Glomerular endothelial cell (primary cell): ENCODE measurements at places on chromosomes 5 and 9.

DNA sequence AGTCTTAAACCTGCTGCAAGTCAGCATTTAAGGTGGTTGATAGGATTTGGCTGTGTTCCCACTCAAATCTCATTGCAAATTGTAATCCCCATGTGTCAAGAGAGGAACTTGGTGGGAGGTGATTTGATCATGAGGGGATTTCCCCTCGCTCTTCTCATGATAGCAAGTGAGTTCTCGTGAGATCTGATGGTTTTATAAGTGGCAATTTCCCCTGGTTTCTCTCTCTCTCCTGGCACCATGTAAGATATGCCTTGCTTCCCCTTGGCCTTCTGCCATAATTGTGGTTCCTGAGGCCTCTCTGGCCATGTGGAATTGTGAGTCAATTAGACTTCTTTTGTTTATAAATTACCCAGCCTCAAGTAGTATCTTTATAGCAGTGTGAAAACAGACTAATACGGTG is 84.3 kb upstream of the SMC2 start:
- DNase-seq: no peak

- DNase-seq: no peak
These were observed 9.2 kb upstream of the SARDH start for GRCh38 chr9:133747309-133747708.

DNA sequence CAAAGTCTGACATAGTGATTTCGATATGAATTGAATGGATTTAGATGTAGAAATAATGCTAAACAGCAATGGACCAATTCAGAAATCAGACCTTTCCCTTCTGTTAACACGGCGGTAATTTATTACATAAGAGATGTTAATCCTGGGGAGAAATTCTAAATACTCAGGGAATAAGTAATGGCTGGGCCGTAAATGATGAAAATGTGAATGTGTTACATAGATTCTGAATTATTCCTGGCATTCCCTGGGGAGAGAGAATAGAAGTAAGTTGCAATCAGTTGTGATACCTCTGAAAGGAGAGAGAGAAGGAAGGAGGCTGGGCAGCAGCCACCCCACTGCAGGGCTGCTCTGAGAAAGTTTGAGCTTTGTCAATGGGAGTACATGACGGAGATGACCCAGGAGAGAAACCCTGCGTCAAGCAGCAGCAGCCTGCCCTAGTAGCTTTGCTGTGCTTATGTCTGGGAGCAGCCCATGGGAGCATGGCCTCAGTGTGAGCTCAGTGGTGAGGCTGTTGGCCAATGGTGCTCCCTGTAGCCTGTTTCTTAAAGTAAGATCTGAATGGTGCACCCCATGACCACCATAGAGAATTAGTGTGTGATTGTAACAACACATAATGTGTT is 420.1 kb downstream of the MTRR start:
- DNase-seq: no peak

GRCh38 chr5:97135868-97136267 is 6.5 kb downstream of the LIX1 start:
- DNase-seq: no peak

DNA sequence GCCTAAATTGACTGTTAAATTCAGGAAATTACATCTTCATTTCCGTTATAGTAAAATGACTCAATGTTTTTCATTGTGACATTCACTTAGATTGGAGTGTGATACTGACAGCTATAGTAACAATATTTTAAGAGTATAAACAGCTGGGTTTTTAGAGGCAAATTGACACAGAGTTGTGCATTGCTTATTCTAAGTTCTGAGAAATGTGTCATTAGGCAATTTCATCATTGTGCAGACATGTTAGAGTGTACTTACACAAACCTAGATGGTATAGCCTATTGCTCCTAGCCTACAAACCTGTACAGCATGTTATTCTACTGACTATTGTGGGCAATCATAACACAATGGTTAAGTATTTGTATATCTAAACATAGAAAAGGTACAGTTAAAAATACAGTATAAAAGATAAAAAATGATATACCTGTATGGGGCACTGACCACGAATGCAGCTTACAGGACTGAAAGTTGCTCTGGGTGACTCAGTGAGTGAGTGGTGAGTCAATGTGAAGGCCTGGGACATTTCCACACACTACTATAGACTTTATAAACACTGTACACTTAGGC is 132.7 kb downstream of the PDE4D start:
- no peak for DNase-seq

GRCh38 chr5:177542816-177543465 is 11.4 kb downstream of the FAM193B start:
- DNase-seq: no peak

DNA sequence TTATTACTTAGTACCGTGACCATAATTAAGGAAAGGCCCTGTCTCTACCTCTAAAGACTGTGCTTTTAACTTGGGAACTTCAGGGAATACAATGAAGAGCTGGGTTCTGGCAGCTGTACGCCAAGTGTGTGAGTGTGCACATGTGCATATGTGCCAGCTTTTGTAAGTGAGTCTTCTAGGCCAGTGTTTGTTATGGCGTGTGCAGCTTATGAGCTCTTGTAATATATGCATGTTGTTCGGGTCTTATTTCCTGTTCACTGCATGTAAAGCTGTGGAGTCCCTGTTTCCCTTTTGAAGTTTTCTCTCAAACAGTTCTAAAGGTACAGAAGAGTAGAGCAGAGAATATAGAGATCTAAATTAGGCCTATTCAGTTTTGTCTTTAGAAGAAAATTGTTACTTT is 30.5 kb downstream of the TGFBR1 start:
- DNase-seq: no peak

DNA sequence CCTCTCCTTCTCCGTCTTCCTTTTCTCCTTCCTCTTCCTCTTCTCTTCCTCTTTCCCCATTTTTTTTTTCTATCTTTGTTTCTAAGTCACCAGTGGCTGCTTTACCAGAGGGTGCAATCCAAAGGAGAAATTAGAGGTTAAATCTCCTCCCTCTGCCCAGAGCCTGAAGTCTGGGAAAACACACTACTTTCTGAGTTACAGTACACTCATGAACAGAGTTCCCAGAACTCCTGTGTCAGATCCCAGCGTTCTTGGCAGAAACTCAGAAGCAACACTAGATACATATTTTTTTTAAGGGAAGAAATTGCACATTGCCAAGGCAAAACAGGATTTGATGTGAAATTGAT is 189.0 kb downstream of the SNCAIP start:
- no peak for DNase-seq

GRCh38 chr9:121491111-121491510 is 8.5 kb downstream of the GGTA1 start:
- DNase-seq: no peak

DNA sequence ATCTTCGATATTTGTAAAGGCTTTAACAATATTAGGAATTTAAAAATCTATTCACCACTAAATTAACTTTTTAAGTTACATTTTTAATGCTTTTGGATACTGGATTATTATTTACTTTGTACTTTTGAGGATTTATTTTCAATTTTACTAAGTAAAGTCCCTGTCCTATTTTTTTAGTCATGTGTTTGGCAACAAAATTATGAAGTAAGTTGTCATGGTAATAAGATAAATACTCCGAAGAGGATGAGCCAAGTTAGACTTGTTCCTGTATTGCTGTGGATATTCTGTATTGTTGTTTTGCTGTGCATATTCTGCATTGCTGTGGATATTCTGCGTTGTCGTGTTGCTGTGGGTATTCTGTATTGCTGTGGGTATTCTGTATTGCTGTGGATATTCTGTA is 210.1 kb downstream of the MTRR start:
- DNase-seq: no peak

- no peak for DNase-seq
These were observed 2.2 kb upstream of the PRRT1B start for GRCh38 chr9:131543141-131543540.

DNA sequence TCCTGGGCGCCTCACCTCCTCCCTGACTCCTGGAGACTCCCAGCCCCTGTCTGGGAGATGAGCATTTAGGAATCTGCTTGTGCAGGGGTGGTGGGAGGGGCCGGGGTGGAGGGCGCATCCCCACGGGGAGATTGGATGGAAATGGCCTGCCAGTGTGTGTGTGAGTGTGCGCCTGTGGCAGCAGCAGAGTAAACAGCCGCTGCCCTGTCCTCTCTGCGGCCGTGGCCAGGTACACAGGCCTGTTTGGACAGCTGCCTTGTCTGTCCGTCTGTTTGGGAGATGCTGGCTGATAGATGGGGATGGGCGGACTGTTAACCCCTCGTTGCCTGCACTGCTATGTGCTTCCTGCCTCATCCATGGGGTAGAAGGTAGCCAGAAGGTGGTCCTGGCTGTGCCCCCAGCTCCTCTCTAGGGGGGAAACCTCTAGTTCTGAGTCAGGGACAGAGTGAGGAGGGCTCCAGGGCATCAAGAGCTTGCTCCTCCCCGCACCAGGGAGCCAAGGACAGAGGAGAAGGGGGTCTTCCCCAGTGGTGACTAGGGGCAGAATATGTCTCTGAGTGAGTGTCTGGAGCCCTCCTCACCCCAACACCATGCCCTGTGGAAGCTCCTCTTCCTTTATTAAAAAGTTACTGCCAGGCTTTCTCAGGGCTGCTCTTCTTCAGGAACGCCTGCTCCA is 60.1 kb downstream of the LMX1B start:
- DNase-seq: no peak

GRCh38 chr5:113487416-113487780 is 855 bp downstream of the MCC start:
- no peak for DNase-seq

DNA sequence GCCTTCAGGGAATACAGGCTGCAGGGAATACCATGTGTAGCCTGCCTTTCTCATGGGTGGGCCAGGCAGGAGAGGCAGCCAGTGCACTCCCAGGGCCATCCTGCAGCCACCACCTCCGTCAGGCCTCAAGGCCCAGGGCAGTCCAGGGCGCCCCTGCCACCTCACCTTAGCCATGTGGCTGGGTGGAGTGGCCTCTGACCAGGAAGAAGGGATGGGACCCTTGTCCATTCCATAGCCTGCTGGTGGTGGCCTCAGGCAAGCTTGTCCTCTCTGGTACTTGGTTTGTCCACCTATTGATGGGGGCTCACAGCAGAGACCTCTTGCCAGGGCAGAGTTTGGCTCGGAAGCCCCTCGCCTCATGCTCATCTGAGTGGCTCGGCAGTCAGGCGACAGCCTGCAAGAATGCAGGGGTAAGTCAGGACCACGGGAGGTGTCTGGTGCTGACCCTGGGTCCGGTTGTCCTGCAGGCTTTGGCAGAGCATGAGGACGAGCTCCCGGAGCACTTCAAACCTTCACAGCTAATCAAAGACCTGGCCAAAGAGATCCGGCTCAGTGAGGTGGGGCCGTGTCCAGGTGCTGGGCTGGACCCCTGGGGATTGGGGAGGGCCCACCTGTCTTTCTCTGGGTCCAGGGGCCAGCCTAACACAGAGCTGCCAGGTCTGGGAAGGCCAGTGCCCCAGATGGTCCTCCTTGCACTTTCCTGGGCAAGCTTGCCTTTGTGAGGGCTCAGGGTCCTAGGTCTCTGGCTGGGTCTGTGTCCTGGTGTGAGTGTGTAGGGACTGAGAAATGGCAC is 82.9 kb downstream of the PHF2 start:
- no peak for DNase-seq

DNA sequence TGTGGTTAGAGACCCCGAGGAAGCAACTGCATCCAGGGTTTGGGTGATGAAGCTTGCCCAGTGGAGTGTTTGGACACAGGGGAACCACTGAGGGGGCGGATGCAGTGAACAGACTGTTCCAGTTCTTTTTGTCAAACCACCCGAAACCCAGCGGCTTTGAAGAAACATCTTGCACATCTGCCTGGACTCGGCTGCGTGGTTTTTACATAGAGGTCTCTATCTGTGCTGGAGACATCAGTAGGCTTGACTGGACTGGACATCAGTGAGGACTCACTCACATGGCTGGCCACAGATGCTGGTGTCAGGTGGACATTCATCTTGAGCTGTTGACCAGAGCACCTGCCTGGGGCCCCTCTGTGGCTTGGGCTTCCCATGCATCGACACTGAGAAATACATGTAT is 15.3 kb upstream of the SPATA31E1 start:
- DNase-seq: no peak

- DNase-seq: no peak
These were observed 78.3 kb upstream of the ANKRD55 start for GRCh38 chr5:56311306-56311905.

DNA sequence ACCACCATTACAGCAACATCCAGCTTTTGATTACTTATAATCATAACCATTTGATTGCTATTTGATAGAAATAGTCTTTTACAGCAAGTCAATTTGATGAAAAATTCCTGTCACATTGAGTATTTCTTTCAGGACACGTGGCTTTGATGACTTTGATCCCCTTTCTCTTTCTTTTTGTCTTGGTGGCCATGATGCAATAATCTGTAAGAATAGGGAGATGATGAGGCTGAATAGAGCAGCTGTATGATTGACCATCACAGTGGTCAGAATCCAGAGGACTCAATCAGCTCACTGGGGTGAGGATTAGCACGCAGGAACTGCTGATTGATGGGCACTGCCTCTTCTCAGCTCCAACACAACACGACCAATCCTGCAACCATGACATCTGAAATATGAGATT is 262.7 kb downstream of the PARP8 start:
- DNase-seq: no peak

DNA sequence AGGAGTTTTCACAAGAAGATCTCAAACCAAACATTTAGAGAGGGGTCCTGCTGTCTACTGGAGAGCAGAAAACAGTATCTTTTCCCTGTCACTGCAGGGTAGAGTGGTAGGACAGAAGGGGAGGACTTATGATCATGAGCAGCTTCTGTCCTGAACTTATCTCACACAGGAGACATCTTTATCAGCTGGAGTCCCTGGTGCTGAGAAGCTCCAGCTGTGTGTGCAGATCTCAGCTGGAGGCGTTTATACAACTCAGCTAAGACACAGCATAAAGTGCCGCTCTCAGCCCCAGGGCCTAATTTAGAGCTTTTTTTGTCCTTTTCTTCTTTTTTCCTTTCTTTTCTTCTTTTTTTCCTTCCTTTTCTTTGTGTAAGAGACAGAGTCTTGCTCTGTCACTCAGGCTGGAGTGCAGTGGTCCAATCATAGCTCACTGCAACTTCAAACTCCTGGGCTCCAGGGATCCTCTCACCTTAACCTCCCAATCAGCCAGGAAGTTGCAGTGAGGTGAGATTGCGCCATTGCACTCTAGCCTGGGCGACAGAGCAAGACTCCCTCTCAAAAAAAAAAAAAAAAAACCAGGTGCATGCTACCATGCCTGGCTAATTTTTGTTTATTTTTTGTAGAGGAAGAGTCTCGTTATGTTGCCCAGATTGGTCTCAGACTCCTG is 31.9 kb downstream of the CCDC125 start:
- DNase-seq: no peak

- DNase-seq: peak; percentile 7
These were observed 138.6 kb downstream of the ARL15 start for GRCh38 chr5:54171645-54172384.

GRCh38 chr9:121640491-121641223 is 10.8 kb upstream of the DAB2IP start:
- no peak for DNase-seq

- DNase-seq: no peak
These were observed 85.9 kb downstream of the GNA14 start for GRCh38 chr9:77562019-77562748.
